Right cardiac atrium (tissue), 5 donors: ENCODE measurements at places on chromosomes 6 and 20. TPM values are rescaled to one million over a fixed set of nuclear protein-coding genes. Genes with fewer than 3 reads are reported as not detected.

The MYMX gene
- 2.3 TPM for total RNA-seq

The POPDC3 gene
- 31.6 TPM for total RNA-seq

The E2F3 gene
- 7.0 TPM for total RNA-seq

- no peak for DNase-seq
These were observed 58.4 kb downstream of the PDE7B start for GRCh38 chr6:135909737-135910387.

GRCh38 chr6:33161354-33162331 is 30.6 kb downstream of the COL11A2 start:
- DNase-seq = peak; percentile 94

The CST4 gene
- total RNA-seq = not detected

GRCh38 chr6:40909811-40910210 is 129.2 kb downstream of the UNC5CL start:
- DNase-seq = no peak
